Stimulated activated CD4-positive, alpha-beta T cell treated with anti-CD3 and anti-CD28 coated beads, Interleukin-4, amount 100 ng/mL, for 48 hours (primary cell): ENCODE measurements at places on chromosomes 2 and 18.

DNA sequence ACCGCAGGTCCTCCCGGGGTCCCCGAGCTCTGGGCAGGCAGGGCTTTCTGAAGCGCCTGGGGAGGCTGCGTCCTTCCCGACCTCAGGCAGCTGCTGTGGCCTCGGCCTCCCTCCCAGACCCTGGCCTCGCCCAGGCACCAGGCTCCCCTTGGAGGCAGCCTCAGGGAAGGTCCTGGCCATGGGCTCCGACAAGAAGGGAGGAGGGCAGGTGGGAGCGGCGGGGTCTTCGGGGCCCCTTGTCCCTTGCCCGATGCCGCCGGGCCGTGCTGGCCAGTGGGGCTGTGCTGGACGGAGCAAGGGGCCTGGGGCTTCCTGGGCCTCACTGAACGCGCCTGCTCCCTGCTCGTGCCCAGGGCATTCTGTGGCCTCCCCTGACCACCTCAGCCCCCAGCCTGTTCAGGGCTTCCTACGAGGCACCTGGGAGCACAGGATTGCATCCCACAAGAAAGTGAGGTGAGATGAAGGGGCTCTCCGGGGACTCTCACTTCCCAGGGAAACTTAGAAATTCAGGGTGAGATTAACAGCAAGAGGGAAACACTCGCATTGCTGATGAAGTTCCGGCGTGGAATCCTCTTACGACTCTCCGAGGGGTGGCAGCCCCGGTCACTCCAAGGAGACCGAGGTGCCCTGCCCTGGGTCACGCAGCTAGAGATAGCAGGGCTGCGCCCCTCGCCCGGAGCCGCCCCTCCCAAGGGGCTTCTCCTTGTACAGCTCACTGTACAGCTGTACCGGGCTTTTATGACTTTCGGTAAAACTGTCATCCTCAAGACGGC, 778 bp downstream of the MFSD2B start:
- no peak for DNase-seq

DNA sequence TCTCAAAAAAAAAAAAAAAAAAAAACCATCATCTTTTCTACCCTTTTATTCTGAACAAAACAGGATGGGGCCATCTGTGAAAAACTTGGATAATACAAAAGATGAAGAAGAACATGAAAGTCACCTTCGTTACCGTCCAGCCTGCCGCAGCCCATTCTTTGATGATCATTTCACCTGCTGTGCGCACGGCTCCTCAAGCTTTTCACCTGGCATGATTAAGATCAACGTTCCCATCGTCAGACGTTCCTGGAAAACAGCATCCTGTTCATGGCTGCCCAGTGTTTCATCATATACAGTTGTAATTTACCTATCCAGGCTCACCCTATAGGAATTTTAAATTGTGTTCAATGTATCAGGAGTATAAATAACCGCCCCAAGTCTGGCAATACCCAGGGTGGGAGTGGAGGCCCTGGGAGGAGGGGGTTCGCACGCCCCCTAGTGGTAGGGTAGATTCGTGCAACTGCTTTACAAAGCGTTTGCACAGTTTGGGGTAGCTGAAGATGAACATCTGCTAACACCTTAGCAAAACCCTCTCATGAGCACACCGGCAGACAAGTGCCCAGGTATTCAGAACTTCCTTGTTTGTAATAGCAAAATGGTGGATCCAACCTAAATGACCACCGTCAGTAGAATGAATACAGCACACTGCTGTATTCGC, 49.0 kb upstream of the GLI2 start:
- no peak for DNase-seq

DNA sequence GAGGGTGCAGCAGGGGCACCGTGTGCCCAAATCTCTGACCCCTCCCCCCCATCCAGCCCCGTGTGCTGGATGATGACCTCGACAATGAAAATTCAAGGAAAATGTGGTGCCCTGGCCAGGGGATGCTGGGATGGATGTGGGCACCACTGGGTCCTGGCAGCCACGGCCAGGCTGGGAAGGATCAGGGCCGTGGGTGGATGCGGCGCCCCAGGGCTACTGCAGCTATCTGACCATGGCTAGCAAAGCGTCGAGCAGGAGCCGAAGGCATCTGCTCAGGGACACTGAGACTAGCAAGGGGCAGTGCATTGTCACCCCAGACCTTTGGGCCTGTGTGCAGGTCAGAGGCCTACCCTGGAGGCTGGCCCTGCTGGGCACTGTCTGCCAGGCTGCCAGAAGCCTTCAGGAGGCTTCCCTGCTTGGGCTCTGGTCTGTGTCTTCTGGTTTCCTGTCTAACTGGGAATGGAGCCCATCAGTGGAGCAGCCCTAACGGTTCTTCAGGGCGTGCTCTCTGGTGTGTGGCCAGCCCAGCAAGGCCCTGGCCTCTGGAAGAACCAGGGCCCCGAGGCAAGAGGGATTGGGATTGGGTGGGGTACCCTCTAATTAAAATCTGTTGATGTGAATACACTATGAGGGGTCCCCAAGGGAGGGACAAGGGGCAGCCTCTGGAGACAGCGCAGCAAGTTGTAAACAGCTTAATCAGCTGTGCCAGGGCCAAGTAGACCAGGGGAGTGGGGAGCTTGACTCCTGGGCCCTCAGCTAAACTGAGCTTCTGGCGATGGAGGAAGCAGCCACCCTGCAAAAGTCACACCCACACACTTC, 98.0 kb downstream of the STPG4 start:
- no peak for DNase-seq

- DNase-seq, result no peak
Observed at GRCh38 chr2:235555371-235555770, 61.5 kb downstream of the AGAP1 start.

- no peak for DNase-seq
Observed at GRCh38 chr18:52403291-52404021, 63.5 kb downstream of the DCC start.

GRCh38 chr2:24930768-24931167, 10.7 kb upstream of the ADCY3 start:
- DNase-seq, result no peak

DNA sequence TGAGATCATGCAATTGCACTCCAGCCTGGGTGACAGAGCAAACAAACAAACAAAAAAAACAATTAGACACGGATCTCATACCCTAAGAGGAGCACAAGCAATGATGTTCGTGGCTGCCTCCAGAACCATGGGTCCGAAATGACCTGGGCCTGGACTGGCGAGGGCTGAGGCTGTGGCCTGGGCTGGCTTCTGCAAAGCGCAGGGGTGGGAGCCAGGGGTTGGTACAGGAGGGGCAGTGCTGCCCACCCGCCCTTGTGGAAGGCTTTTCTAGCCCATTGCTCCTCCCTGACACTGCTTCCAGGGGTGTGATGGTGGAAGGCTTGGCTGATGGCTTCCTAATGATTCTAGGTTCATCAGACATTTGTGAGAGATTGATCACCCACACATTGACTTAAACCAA, 167.8 kb downstream of the FHOD3 start:
- no peak for DNase-seq

GRCh38 chr2:103161456-103162289, 399.8 kb downstream of the TMEM182 start:
- DNase-seq, result no peak

DNA sequence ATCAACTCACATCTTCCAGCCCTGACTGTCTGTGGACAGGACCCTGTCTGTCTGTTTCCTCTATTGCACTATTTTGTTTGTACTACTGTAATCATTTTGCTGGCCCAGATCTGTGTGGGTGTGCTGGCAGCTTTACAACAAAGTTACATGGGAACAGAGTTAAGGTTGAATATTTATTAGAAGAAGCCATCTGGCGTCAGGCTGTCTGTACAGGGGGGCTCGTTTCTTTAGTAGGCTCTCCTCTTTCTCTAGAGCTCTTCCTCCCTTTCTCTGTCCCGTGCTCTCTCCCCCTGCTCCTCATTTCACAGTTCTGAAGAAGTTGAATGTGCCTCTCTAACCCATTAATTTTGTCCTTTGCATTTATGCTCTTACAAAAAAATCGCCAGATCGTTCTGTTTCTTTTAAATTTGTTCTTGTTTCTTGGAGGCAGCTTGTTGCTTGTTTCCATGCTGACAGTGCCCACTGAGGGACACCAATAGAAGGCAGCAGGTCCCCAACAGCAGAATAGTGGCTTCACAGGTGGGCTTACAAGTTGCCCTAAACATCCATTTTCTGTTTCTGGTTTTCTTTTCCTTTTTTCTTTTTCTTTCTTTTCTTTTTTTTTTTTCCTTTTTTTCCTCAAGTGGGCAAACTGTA, 315.2 kb upstream of the ZEB2 start:
- DNase-seq, result no peak
